ENCODE measurements at places on chromosomes 4 and X. TPM values are rescaled to one million over a fixed set of nuclear protein-coding genes. Genes with fewer than 3 reads are reported as not detected.

- no peak for DNase-seq
Observed at GRCh38 chr4:61192392-61192791, 7.7 kb upstream of the ADGRL3 start.

DNA sequence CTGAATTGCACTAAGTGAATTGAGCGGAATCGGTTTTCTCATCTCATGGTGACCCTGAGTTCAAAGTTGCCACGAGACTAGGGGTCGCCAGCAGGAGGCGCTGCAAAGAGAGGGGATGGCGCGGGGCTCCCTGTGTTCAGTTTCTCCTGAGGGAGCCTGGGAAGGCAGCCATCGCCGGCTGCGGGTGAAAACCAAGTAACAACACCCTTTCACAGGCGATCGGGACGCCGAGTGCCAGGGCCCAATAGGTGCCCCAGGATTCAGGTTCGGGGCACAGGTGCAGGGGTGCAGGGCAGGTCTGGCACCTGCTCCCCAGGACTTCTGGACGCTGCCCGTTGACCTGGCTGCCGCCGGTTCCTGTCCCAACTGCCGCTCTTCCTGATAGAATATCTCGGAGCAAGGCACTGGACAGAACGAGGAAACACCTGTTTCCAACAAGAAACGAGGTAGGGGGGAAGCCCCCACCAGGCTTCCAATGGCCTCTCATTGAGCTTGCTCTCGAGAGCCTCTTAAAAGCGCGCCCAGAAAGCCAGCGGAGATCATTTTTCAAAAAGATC, 1.1 kb upstream of the FGF16 start:
- DNase-seq: no peak

- no peak for DNase-seq
Observed at GRCh38 chr4:42167709-42168108, 15.3 kb upstream of the BEND4 start.

GRCh38 chr4:172851534-172851933, 317.1 kb upstream of the GALNT7 start:
- DNase-seq: no peak

DNA sequence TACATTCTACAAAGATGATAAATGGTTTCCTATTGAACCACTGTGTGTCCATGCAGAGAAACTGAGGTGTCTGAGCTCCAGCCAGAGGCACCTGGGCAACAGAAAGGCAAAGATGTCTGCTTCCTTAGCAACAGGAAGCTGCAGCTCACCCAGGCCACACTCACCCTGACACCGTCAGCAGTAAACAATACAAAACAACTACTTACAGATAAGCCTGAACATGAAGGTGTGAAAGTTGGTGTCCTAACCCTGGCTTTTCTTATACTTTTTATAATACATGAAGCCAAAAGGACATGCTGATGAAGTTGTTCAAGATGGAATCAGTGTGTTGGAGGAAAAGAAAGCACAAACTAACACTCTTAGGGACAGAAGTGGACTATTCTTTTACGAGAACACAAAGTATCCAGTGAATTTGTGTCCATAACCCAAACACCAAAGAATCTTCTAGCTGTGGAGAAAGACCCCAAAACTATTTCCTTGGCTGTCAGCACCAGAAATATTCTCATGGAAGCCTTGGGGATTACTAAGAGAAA, 117.3 kb downstream of the SYNPO2 start:
- DNase-seq: no peak

GRCh38 chr4:165631208-165631894, 241.7 kb upstream of the TLL1 start:
- no peak for DNase-seq

DNA sequence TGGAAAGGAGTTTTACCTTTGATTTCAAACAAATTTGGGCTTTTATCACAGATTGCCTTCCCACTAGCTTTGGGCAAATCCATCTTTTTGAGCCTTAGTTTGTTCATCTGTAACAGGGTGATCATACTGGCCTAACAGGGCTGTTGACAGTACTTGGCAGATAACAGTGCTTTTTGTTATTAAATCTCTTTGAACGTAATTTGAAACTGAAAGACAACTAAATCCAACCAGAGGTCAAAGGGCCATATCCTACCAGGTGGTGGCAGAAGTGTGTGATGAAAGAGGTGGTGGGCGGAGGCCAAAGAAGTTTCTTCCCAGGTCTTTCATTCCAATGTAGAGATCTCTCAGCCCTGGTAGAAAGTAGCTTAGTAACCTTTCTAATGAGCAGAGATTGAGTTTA, 35.2 kb upstream of the TADA2B start:
- no peak for DNase-seq

DNA sequence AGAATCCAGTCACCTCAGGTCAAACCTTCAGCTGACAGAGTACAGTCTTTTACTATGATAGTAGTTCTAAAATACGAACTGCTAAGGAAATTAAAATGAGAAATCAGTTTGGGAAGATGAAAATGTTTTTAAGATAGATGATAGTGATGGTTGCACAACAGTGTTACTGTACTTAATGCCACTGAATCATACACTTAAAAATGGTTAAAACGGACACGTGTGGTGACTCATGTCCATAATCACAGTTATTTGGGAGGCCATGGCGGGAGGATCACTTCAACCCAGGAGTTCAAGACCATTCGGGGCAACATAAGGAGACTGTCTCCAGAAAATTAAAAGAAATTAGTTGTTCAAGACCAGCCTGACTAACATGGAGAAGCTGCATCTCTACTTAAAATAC, 41.4 kb downstream of the ABHD18 start:
- DNase-seq: no peak

DNA sequence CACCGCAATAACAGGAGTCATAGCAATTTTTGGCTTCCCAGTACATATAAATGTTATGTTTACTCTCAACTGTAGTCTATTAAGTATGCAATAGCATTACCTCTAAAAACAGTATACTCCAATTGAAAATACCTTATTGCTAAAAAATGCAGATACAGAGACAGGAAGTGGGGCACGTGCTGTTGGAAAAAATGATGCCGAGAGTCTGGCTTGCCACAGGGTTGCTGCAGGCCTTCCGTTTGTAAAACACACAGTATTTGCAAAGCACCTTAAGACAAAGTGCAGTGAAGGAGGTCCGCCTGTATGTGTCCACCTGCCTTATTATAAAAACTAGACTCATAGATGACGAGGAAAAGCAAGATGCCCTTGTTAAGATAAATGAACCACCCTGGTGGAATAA, 23.5 kb downstream of the CD99 start:
- no peak for DNase-seq

GRCh38 chr4:106909486-106910188, 126.5 kb downstream of the DKK2 start:
- DNase-seq: no peak

Gene ACE2
- not detected for total RNA-seq

Gene ADH7
- total RNA-seq: not detected

Gene DAPP1
- total RNA-seq: 144 TPM

Gene P2RY10
- total RNA-seq: 80.5 TPM

Gene SERTM2
- total RNA-seq: not detected

Gene UGT8
- total RNA-seq: 20.0 TPM

Gene XAGE1A
- total RNA-seq: not detected

All from activated B cell treated with CpG ODN at 0.5 μM for 24 hours (primary cell).